ENCODE measurements at places on chromosomes 2 and 18. TPM values are rescaled to one million over a fixed set of nuclear protein-coding genes. Genes with fewer than 3 reads are reported as not detected.

CDH7 gene
- total RNA-seq: not detected

- no peak for DNase-seq
Measured at GRCh38 chr2:1140389-1141003, 189.8 kb downstream of the SNTG2 start.

DNA sequence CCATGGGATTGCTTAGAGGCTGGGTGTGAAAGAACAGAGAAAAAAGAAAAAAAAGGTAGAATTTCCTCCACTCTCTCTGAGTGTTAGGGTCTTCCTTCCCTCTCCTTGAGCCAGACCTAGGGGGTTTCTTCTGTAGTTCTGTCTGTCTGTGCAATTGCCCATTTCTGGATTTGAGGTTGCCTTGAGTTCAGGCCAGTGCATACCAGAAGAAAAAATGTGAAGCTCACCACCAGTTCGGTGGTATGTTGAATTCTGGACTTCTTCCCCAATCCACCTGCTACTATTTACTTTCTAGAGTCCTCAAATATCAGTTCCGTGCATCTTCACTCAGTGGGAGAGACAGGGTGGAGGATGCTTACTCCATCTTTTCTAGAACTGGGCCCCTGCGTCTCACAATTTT lies 15.3 kb upstream of the SELENOI start:
- no peak for DNase-seq

GRCh38 chr18:68604256-68604655 lies 110.7 kb downstream of the TMX3 start:
- DNase-seq: no peak

DNA sequence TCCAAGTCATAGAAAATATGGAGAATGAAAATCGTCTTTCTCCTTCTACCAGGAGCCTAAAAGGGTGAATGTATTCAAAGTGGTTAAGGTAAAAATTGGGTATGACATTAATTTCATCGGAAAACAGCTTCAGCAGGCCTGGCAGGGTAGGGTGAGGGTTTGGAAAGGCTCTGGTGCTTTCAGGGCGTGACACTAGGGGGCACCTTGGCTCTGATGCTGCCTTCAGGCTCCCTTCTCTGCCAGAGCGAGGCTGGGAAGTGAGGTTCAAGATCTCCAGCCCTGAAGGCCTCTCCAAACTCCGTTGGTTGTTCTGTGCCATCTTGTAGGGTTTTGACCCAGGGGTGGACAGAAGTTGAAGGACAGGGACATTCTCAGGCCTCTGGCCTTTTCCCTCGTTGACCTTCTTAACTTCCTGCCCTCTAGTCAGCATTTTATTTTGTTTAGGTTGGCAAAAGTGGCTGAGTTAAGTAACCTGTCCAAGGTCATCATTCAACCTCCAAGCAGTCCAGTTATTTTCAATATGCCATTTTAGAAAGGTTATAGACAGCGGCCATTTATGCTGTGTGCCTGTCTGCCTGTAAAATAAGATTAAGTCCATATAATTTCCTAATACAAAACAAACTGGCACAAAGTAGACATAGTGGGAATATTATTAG lies 40.3 kb downstream of the EML6 start:
- no peak for DNase-seq

TXNDC2 gene
- not detected for total RNA-seq

- no peak for DNase-seq
Measured at GRCh38 chr2:22486343-22486742, 898.6 kb upstream of the KLHL29 start.

DNA sequence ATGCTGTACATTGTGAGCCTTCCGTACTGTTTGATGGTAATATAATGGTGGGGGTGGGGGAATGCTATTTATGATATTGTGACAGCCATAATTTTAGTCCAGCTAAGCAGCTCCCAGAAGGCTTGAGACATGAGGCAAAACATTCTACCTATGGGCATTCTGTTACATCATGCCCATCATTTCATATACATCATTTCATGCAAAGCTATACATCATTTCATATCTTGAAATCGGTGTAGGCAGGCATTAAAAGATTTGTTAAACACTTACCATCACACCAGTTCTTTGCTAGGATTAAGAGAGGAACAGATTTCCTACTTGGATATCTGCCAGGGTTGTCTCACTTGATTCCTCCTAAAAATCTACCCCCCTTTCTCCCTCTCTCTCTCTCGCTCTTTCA lies 84.5 kb downstream of the COL5A2 start:
- DNase-seq: no peak

DNA sequence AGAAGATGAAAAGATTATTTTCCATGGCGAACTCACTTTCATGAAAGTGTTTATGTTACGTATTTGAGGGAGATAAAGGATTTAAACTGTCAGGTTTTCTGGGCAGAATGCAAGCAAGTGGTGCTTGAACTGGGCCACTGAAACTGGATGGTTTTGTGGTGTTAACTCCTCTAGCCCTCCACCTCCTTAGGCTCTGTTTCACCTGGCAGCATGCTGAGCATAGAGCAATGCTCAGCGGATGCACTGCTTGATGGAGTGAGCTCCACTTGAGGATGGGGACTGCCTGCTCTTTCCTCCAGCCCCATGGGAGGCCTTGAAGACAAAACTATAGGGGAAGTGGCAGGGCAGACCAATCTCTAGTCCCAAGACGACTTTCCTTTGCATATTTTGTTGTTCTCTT lies 345.8 kb downstream of the TDRD15 start:
- DNase-seq: no peak

LOXHD1 gene
- total RNA-seq: 0.35 TPM

DNA sequence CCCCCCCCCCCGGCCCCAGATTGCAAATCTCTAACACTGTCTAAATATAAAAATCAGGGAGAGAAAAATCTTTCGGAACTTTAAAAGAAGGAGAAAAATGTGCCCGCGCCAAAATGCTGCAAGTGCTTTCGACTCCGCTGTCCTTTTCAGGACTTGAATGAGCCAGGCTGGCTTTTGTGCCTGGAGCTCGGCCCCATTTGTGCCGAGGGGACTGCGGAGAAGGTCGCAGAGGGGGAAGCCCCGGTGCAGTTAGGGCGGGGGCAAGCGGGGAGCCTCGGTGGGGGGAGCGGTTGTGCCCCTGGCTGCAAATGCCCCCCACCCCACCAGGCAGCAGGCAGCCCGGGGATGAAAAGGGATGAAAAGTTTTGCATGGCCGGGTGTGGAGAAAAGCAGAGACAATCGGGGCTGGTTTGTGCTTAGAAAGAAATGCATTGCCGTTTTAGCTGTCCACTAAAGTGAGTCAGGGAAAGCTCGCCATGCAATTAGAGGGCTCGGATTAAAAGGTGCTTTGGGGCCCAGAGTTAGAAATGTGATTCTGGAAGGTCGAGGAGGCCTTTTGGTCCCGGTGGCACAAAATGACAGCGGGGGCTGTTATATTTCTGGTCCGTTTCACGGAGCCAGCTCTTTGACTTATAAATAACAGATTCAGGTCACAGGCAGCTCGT lies 1.6 kb downstream of the INHBB start:
- no peak for DNase-seq
